ENCODE measurements at places on chromosomes 1 and 21.

DNA sequence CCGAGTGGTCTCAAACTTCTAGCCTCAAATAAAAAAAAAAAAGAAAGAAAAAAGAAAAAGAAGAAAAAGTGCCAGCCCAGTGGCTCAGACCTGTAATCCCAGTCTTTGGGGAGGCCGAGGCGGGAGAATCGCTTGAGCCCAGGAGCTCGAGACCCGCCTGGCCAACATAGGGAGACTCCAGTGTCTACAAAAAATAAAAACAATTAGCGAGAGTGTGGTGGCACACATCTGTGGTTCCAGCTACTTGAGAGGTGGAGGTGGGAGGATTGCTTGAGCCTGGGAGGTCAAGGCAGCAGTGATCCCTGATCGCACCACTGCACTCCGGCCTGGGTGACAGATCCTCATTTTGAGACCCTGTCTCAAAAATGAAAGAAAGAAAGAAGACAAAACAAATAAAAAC, 1.4 kb upstream of the PTGFRN start:
- DNase-seq = peak; percentile 66

- DNase-seq = no peak
These were observed 84.4 kb upstream of the CXADR start for GRCh38 chr21:17428484-17428869.

- no peak for DNase-seq
These were observed 26.8 kb downstream of the BCAS2 start for GRCh38 chr1:114554577-114554976.

- DNase-seq = no peak
These were observed 135.5 kb downstream of the TGFB2 start for GRCh38 chr1:218480588-218481099.

- no peak for DNase-seq
These were observed 22.7 kb downstream of the PKNOX1 start for GRCh38 chr21:42997053-42997452.

- DNase-seq = no peak
These were observed 18.3 kb upstream of the NGF start for GRCh38 chr1:115356356-115356755.

DNA sequence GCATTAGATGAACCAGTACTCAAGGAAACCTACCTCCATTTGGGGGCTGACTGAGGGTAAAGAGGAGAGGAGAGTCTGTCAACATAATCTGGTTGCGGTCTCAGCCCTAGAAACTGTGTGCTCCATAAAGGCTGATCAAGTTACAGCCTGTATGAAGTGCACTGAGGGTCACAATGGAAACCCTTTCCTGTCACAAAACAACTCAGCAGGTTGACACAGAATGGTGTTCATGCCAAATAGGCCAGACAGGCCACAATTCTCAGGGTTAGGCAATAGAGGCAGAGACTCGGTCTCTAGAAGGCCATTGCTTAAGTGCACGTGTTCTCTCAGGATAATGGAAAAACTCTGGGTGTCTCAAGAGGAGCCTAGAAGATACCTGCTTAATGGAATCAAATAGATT, 4.1 kb upstream of the ANKRD35 start:
- no peak for DNase-seq

DNA sequence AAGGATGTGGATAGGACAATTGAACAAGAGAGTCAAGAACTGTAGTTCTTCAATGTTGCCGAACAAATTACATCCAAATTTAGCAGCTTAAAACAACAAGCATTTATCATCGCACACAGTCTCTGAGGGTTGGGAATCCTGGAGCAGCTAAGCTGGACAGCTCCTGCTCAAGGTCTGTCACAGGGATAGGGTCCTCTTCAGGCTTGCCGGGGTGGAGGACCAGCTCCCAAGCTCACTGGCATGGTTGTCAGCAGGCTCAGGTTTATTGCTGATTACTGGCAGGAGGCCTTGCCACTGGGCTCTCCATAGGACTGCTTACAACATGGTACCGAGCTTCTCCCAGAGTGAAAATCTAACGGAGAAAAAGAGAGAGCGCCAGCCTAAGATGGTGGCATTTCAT, 22.1 kb upstream of the COX20 start:
- DNase-seq = no peak

DNA sequence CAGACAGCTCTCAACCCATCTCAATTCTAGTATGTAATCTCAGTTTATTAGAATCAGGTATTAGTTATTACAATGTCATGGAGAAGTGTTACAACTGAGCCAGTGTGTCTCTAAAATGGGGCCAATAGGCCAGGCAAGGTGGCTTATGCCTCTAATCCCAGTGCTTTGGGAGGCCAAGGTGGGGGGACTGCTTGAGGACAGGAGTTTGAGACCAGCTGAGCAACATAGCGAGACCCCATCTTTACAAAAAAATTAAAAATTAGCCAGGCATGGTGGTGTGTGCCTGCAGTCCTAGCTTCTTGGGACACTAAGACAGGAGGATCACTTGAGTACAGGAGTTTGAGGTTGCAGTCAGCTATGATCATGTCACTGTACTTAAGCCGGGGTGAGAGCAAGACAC, 104.9 kb downstream of the BCAR3 start:
- no peak for DNase-seq

DNA sequence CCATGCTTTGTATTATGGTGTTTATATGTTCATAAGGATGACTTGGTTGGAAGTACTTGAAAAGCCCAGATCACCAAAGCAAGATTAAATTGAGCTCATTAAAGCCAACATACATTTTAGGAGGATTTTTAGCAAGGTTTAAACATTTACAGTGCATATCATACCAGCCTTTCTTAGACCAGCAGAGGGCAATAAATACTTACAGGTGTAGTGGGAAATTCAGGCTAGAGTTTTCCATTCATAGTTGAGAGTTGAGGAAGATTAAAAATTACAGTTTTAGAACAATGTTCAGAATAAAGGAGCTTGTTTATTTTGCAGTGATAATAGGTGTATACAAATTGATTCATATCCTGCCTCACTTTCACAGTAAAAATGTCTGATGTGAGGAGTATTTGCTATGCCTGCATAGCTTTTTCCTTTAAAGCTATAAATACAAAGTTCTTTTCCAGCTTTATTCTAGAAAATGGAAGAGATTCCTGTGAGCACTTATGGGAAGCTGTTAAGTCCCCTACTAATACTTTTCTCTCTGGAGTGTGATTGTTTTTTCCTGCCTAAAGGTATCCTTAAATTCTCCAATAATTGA, 35.3 kb downstream of the DTL start:
- no peak for DNase-seq

GRCh38 chr1:110005971-110006370, 21.4 kb downstream of the AHCYL1 start:
- no peak for DNase-seq

GRCh38 chr1:239558991-239559390, 172.6 kb downstream of the CHRM3 start:
- DNase-seq = no peak

DNA sequence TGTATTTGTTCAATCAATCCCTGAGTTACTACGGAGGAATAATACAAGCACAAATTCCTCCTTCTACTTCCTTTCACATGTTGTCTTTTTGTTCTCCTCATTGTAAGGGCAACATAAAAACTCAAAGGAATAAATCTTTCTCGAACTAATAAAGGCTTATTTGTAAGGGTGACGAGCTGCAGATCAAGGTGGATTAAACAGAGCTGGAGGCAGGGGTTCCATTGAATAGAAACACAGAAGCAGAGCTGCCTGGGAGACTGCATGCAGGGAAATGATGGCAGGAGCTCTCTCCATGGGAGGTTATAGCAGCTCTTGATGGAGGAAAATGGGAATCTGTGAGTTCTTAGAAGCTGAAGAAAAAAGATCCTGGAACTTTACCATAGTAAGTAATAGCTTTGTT, 160.2 kb downstream of the CYYR1 start:
- no peak for DNase-seq

DNA sequence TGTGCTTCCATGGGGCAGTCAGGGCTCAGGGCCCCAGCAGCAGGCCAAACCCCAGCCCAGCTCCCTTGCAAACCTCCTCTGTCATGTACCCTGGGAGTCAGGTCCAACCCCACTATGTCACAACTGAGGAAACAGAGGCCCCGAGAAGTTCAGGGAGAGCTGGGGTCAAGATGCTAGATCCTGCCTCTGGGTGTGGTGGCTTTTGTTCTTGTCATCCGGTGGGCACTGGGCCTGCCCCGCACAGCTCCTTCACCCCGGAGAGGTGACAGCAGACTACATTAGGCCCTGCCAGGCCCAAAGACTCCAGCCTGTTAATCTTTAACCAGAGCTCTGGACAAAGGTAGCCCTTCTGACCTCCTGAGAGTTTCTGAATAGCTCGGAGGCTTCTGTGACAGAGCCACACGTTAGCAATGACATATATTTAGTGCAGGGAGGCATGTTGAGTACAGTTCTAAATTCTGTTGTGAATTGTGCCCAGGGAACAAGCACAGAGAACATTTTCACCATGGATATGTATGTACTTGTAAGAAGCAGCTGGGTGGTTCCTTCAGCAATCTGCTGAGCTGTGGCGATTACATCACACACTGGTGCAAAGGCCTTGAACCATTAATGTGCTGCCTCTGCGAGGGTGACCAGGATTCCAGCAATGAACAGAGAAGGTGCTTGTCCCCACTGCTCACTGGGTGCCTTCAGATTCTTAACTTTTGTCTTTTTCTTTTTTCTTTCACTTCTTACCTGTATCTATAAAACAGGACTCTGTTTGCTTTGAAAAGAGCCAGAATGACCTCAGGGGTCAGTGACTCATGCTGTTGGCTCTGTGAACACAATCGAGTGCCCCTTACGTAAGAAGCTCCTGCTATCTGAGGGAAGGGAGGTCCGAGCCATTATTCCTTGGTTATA, 102.8 kb downstream of the RHOU start:
- DNase-seq = no peak

- no peak for DNase-seq
These were observed 17.4 kb downstream of the CNN3 start for GRCh38 chr1:94909486-94909885.

GRCh38 chr1:49252917-49253316, 476.2 kb upstream of the BEND5 start:
- no peak for DNase-seq

GRCh38 chr21:18129526-18129925, 115.1 kb upstream of the CHODL start:
- DNase-seq = no peak
